ENCODE measurements at places on chromosomes 4 and X.

GRCh38 chr4:178745203-178745602, 1303.0 kb upstream of the AGA start:
- no peak for DNase-seq

DNA sequence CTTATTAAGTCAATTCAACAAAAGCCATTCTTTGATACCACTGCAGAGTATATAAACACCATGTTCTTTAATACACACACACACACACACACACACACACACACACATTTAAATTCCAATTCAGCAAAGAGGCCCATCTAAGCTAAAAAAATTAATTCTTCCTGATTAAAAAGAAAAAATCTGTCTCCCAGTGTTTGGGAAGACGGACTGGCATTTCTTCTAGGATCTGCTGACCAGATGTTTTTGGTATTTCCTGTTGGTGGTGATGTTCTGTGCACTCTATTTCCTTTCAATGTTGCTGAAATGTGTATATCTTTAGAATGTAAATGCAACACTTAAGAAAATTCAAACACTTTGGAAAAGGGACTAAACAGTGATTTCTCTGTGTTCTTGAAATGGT, 243.8 kb downstream of the THOC2 start:
- DNase-seq = peak; percentile 42

- no peak for DNase-seq
Observed at GRCh38 chr4:92074839-92075238, 228.9 kb upstream of the GRID2 start.

DNA sequence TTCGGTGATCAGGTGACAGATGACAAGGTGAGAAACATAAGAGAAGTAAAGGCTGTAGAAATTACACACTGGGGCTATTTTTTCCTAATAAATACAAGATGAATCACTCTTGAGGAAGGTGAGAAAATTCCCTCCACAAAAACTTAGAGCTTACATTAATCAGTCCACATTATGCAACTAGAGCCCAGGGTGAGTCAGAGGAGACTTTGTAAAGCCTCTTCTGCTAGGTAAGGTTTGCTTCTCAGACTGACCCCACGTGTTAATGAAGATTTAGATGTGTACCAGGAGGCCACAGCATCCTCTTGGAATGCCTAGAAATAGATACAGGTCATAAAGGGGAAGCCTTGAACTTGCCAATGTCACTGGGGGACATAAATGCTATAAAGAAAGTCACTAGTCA, 396.0 kb upstream of the SMIM31 start:
- no peak for DNase-seq

DNA sequence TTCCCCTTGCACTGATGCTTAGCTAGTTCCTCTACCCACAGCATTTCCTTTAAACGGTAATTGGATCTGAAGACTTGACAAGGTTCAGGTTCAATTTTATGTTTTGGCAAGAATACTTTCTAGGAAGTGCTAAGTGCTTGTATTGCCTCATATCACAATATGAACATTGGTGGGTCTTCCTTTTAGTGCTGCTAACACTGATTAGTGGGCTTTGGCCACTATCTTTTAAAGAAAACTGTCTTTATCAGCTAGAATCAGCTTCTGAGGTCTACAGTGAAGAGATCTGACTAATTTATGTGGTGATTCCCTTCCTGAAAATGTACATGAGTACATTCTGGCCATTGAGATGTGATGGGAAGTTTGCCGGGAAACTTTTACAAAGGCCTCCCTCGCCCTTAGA, 316.7 kb upstream of the KLF3 start:
- no peak for DNase-seq

GRCh38 chr4:85842540-85842939, 367.6 kb downstream of the ARHGAP24 start:
- peak; percentile 81 for DNase-seq

DNA sequence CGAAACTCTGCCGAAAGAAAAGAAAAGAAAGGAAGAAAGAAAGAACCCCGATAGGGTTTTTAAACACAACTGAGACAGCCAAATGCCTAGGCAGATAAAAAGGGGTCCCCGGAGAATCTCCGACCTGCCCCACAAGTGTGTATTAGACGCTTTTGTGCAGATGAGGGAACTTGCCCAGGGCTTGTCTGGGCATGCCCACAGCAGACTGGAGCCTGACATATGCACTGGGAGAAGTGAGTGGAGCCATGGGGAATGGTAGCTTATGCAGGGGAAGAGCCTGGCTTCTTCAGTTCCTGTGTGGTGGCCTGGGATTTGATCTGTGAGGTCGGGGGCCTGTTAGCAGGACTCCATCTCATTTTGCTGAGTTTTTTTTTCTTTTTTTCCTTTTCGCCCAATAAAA, 199.0 kb downstream of the GPC3 start:
- no peak for DNase-seq

- no peak for DNase-seq
Observed at GRCh38 chr4:46933686-46934085, 24.6 kb upstream of the COX7B2 start.

DNA sequence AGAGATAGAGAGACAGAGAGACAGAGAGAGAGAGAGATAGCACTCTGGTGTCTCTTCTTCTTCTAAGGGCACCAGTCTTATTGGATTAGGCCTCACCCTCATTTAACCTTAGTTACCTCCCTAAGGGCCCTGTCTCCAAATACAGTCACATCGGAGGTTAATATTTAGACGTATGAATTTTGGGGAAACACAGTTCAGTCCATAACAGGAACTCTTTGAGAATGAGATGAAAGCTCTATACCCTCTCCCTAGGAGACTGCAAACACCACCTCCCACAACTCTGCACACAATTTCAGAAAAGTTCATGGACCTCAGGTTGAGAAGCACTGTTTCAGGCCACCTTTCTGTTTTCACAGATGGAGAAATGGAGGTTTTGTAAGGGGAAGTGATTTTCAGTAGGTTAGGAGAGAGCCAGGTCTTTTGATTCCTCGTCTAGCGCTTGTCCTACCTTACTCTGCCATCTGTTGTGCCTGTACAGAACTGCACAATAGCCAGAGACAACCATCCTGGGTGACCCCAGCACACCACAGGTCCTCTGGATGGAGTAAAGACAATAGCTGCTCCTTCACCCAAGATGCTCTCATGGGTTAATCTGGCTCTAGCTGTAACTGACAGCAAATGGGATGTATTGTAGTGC, 16.9 kb upstream of the LOC101059915 start:
- DNase-seq = no peak

- no peak for DNase-seq
Observed at GRCh38 chr4:16029886-16030285, 53.9 kb downstream of the PROM1 start.

DNA sequence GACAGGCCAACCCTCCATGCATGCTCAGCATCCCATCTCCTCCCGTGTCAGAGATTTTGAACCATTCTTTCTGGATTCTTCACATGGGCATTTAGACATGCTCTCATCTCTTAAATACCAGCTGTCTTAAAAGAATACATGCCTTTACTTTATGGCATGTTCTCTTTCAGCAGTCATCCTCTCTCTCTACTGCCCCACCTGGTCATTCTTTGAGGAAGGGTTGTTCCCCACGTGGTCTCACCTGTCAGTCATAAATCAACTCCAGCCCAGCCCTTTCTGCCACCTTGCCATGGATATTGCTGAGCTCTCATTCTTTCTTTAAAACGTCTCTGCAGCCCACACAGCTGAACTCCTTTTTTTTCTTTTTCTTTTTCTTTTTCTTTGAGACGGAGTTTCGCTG, 111.3 kb downstream of the ARHGAP10 start:
- no peak for DNase-seq

DNA sequence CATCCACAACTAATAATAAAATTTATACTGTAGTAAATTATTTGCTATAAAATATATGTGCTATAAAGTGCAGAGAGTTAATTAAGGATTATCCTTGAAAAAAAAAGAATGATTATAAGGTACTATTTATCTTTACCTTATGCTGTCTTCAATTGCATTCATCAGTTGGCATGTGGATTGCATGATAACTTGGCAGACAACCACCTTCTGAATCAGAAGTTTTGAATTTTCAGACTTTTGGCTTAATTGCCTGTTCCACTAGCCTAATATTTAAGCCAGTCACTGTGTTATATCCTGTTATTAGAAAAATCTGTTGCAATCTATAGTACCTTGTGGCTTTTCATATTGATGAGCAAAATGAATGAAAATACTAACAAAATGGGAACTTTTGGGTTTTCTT, 1040.3 kb upstream of the PCDH10 start:
- DNase-seq = peak; percentile 52

GRCh38 chrX:53494436-53494835, 60.3 kb upstream of the HSD17B10 start:
- peak; percentile 54 for DNase-seq

Measured in fibroblast of gingiva (primary cell).